ENCODE measurements at places on chromosomes 1 and 21.

DNA sequence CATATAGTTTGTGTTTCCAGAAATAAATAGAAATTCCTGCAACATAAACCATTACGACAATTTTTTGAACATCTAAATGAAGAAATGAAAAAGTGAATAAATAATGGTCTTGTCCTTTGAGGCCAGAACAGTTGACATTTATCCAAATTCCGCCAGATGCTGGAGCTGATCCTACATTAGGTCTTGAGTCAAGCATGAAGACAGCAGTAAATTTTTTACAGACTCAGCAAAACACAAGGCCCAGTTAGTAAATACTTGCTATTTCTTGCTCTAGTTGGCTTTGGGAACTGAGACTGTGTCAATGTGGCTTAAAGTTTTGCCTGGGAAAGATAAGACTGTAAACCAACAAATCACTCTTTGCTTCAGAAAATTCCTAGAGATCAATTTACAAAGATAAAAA, 540.1 kb upstream of the RGS18 start:
- no peak for DNase-seq

DNA sequence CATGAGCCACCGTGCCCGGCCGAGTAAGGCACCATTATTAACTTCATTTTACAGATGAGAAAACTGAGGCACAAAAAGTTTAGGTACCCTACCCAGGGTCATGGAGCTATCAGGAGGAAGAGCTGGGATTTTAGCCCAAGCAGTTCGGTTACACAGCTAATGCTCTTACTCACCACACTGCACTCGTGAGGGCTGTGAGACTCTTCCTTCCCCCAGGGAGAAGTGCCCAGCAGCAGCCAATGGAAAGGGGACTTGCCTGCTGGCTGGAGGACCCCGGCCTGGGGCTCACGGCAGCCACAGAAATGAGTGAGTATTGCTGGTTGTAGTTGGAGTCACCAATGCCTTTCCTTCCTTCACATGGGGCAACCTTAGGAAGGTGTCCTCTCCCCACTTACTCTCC, 5.2 kb upstream of the CSF1 start:
- no peak for DNase-seq

GRCh38 chr1:195550071-195550862, 1058.0 kb downstream of the KCNT2 start:
- DNase-seq, result no peak

- no peak for DNase-seq
These were observed 8.3 kb downstream of the NFYC start for GRCh38 chr1:40699787-40700186.

GRCh38 chr1:214292322-214292721, 11.4 kb downstream of the SMYD2 start:
- DNase-seq, result no peak

DNA sequence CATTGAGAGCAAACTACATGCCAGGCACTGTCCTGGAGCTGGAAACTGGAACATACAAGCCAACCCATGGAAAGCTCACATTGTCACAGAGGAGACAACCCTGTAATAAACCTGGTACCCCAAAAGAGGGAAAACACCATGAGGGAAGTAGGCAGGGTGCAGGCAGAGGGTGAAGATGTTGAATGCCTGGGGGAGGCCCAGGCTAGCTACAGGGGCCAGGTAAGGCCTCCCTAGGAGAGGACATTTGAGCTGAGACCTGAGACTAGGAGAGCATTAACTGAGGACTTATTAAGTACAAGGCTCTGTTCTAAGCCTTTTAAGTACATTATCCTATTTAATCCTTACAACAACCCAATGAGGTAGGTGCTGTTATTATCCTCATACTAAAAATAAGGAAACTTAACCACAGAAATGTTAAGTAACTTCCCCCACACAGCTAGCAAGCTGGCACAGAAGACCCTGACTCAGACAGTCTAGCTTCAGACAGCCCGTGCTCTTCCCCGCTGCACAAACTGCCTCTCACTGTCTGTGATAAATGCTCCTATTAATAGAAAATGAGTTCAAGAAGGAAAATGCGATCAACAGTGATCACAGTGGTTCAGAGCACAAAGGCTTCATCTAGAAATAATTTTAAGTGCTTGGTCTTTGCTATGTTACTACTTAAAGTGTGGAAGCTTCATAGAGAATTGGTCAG, 41.8 kb downstream of the ZNF281 start:
- DNase-seq, result no peak

GRCh38 chr1:189409774-189410173, 1067.9 kb downstream of the BRINP3 start:
- no peak for DNase-seq

GRCh38 chr21:46214478-46215340, 13.9 kb downstream of the LSS start:
- DNase-seq, result peak; percentile 67

GRCh38 chr1:50279622-50280330, 143.5 kb downstream of the DMRTA2 start:
- no peak for DNase-seq

DNA sequence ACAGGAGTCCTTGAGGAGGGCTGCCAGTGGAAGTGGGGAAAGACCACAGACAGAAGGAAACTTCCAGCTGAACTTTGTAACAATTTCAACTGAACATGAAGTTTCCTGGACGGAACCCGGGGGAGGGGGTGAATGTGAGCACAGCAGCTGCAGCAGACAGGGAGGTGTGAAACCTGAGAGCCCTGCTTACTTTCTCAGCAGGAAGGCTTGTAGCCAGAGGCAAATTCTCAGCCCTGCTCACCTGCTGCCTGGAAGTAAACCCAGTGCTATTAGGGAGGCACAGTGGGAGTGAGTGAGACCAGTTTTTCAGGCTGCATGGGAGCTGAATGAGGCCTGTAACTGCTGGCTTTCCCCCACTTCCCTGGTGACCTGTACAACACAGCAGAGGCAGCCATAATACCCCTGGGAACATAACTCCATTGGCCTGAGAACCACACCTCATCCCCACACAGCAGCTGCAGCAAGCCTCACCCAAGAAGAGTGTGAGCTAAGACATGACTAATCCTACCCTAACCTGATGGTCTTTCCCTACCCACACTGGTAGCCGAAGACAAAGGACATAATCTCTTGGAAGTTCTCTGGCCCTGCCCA, 9.6 kb upstream of the SPRR2F start:
- DNase-seq, result no peak

DNA sequence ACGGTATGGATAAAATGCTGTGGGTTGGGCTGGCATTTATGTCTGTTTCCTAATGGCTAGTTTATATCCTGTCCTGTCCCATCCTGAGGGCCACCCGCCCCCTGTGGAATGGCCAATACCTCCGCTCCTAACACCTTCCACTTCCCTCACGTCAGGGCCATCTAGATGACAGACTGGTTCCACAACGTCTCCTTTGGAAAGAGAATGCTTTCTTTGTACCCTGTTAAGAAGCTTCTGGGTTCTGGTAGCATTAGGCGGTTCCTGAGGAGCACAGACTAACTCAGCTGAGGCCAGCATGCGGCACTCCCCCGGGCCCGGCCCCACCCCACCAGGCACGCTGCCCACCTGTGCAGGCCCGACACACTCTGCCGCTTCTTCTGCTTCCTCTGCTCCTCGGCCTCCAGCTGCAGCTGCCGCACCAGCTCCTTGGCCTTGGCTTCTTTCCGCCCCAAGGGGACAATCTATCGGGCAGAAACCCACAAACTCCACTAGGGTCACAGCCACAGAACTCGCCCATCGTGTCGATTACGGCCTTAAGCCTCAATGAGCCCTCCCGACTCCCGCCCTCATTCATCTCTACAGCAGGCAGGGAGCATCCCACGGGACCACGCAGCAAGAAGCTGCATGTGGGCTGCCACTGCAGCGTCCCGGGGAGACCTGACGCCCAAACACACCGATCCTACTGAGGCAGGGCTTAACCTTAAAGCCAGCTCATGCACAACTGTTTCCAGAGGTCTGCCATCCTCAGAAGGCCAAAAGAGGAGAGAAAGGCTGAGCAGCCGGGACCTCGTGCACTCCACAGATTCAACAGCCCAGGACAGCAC, 11.3 kb downstream of the SMIM1 start:
- DNase-seq, result no peak

GRCh38 chr1:218686761-218687160, 341.6 kb downstream of the TGFB2 start:
- DNase-seq, result no peak

- no peak for DNase-seq
These were observed 151.8 kb upstream of the ST6GALNAC5 start for GRCh38 chr1:76715474-76715873.

DNA sequence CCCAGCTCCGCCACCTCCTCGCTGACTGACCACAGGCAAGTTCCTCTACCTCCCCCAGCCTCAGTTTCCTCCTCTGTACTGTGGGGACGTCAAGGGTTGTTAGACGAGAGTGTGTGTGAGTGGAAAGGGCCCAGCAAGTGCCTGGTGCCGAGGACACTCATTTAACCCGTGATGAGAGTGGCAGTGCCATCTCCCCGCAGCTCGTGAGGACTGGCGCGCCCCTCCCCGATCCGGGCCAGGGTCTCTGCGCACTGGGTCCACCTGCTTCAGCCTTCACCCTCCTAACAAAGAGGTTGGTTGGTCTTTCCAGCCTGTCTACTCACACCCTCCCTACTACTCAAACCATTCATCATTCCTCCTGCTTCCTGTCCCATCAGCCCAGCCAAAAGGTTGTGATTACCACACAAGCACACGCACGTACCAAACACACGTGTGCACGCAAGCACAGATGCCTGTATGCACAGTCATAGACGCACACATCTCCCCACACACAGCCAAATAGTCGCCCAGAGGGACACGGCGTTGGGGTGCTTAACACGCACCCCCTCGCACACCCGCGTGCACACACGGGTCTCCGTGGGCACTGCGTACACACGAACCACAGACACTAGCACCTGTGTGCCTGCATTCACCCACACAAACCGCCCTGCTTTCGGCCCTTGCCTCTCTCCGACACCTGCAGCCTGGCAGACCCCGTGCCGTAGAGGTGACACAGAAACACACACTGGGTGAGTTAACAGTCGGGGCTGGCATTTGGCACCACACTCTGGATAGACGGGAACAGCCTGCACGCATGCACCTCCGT, 39.3 kb downstream of the TAS1R2 start:
- peak; percentile 60 for DNase-seq
